Tibial artery (tissue), 4 donors: ENCODE measurements at places on chromosomes 16 and 17.

GRCh38 chr17:58668598-58668935 lies 23.3 kb downstream of the TEX14 start:
- DNase-seq = no peak

DNA sequence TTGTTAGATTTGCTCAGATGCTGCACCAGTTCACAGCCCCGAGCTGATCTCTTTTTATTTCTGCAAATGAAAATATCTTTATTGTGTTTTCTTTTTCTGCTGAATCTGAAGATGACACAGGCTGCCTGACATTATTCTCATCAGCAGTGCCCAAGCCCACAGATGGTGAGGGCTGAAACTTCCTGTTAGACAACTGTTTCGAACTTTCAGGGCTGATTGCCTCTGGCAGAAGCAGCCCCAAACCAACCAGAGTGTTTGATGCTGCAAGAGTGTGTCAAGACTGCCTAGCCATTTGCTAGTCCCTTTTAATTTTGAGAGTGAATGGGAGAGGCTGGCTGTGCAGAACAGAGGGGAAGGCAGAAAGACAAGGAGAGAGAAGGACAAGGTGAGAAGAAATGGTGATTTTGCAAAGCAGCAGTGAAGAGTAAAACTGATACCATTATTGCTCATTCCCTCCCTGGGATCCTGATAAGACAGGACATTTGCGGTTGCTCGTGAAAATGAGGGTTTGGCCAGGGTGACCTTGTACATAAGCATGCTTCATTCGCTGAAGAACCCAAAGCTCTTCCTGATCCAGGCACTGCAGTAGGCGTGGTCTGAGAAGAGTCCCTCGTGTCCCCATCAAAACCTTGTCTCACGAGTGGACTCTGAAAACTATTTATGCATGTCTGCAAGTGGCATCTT lies 77.2 kb downstream of the TMEM114 start:
- DNase-seq = no peak

- no peak for DNase-seq
Measured at GRCh38 chr17:50909765-50910605, 43.8 kb upstream of the TOB1 start.

- DNase-seq = no peak
Measured at GRCh38 chr17:41800601-41801373, 11.0 kb downstream of the P3H4 start.

GRCh38 chr16:87336434-87337240 lies 19.4 kb upstream of the C16orf95 start:
- no peak for DNase-seq

DNA sequence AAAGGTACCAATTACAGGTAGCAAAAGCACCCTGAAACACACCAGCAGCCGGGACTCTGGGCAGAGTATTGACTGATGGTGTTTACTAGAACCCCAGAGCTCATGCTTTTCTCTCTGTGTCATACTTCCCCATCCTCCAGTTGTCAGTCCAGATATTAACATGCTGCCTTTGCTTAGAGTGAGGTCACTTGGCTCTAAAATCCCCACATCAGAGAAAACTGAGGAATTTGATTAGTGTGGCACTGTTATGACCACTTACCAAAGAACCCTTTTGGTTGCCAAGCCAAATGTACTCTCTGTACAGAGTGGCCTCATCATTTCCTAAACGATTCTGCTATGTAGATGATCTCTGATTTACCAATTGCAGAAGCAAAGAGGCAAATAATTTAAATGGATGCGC lies 80.4 kb downstream of the ABCC12 start:
- DNase-seq = no peak

GRCh38 chr17:75854101-75854748 lies 910 bp downstream of the WBP2 start:
- peak; percentile 84 for DNase-seq

DNA sequence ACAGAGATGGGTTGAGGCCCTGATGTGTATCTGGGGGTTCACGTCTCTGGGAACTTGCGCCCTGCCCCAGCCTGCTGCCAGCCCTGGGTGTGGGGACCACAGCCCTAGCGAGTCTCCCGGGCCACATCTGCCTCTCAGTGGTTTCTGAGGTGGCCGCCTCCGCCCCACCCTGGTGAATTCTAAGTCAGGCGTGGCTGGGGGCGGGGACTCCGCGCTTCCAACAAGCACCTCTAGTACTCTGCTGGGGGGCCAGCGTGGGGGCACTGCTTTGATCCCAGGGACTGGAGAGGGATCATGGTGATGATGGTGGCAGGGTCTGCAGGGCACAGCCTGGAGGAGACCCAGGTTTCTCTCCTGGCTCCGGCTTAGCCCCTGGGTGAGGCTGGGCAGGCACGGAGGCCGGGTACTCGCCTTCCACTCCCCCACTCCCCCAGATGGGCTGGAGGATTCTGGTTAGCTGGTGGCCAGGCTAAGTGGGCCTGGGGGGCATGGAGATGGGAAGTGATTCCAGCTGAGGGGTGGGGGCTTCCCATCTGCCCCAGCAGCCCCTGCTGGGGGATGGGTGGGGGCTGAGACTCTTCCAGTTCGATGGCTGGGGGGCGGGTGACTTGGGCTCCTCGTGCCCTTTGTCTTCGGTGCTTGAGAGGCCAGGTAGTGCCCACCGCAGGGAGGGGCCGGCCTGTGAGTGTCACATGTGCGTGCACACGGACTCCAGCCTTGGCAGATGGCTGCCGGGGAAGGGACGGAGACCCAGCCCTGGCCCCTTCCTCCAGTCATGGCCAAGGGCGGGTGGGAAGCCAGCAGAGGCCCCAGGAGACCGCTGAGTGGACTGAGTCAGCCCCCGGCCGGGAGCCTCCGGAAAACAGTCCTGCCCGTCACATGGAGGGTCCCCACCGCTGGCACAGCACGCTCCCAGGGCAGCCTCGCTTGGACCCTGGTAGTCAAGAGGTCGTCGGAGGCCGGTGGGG lies 3.9 kb downstream of the GLIS2 start:
- peak; percentile 85 for DNase-seq

DNA sequence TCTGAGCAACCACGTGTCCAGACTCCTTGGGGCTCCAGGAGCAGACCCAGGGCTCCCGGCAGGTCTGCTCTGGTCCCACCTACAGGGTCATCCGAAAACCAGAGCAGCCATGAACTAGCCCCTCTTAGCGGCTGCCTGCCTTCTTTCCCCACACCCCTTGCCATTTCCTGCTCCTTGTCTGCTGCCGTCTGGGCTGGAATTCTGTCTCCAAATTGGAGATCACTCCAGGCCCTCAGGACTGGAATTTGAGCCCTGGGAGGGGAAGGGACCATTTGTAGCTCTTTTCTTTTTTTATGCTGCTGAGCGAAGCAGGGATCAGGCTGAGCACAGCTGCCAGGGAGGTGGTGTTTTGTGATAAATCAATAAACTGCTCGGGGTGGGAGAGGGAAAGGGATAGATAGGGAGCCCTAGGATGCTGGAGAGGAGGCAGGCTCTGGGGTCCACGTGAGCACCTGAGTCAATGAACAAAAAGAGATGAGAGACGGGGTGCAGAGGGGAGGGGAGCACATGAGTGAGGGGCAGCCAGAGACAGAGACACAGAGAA lies 257.5 kb downstream of the ENGASE start:
- no peak for DNase-seq

GRCh38 chr16:82240111-82240510 lies 70.1 kb upstream of the MPHOSPH6 start:
- no peak for DNase-seq

- no peak for DNase-seq
Measured at GRCh38 chr17:43597624-43598356, 51.6 kb upstream of the ETV4 start.

DNA sequence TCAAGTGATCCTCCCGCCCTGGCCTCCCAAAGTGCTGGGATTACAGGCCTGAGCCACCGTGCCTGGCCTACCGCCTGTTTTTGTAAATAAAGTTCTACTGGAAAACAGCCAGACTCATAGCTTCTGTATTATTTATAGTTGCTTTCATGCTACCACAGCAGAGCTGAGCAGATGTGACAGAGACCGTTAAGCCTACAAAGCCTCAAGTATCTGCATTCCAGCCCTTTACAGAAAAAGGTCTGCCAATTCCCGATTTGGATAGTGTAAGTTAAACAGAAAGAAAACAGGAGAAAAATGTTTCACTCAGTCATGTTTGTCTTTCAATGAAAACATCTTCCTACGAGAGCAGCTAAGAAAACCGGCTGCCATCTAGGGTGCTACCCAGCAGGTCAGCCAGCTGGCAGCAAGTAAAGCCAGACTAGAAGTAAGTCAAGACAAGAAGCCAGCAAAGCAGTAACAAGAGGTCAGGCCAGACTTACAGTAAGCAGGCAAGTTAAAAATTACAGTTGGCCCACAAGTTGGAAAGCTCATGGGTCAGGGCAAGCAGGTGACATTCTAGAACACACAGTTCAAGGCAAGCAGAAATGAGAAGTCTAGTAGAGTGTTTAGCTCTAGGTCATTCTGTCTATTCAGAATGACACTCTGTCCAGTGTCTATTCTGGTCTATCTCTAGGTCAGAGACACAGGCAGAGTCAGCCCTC lies 17.7 kb downstream of the NCBP3 start:
- no peak for DNase-seq

- peak; percentile 50 for DNase-seq
Measured at GRCh38 chr17:74119049-74119580, 84.4 kb upstream of the RPL38 start.
